ENCODE measurements at places on chromosomes 1 and 21.

DNA sequence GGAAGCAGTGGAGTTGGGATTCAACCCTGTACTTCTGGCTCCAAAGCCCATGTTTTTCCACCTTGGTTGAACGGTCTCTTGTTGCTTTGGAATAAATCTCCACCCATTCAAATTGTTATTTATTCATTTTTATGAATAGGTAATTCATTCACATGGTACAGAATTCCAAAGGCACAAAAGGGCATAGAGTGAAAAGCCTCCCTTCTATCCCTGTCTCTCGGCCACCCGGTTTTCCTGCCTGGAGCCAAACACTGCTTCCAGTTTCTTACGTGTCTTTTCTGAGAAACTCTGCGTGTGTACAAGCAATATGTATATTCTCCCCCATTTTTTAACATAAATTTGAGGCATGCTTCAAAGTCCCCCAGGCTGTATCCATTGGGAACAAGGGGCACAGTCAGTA, 3.9 kb downstream of the EXTL1 start:
- no peak for DNase-seq

DNA sequence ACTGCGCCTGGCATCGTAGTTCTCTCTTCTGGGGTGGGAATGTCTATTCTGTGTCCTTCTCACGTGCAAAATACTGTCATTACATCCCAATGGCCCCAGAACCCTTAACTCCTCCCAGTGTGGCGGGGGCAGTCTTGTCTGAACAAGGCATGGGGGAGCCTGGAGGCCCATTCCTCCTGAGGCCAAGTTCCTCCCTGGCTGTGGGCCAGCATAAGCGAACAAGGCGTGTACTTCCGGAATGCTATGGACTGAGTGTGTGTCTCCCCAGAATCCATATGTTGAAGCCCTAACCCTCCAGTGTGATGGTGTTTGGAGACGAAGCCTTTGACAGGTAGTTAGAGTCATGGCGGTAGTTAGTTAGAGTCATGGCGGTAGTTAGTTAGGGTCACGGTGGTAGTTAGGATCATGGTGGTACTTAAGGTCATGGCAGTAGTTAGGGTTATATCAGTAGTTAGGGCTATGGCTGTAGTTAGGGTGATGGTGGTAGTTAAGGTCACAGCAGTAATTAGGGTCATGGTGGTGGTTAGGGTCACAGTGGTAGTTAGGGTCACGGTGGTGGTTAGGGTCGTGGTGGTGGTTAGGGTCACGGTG, 71.0 kb downstream of the PRKCZ start:
- DNase-seq: no peak

- DNase-seq: no peak
Observed at GRCh38 chr1:235279694-235280093, 48.3 kb downstream of the ARID4B start.

- DNase-seq: no peak
Observed at GRCh38 chr21:34911360-34911759, 137.7 kb downstream of the RUNX1 start.

- DNase-seq: peak; percentile 99
Observed at GRCh38 chr1:77832901-77833300, 53.5 kb downstream of the MIGA1 start.

- DNase-seq: peak; percentile 69
Observed at GRCh38 chr1:153962088-153963029, 978 bp downstream of the SLC39A1 start.

DNA sequence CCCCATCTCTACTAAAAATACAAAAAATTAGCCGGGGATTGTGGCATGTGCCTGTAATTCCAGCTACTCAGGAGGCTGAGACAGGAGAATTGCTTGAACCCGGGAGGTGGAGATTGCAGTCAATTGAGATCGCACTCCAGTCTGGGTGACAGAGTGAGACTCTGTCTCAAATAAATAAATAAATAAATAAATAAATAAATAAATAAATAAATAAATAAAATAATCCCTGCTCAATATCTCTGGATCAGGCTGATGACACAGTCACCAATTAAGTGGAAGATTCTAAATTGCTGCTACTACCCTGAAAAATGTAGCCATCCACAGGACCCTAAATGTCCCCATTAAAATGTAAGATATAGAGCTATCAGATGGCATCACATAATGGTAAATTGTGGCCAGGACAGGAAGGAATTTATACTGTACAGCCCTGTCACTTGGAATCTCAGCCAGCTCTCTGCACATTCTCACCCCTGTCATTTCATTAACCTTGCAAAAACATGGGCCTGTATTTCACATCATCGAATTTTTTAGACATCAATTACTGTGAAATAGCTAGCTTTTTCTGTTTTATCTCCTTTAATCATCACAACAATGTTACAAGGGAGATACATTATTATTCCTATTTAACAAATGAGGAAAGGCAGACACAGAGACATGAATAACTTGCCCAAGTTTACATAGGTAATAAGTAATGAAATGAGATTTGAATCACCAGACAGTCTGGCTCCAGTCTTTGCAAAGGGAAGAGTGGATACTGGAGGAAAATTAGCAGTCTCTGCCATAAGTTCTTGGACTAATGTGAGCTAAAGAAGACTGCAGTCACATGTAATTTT, 56.7 kb upstream of the NTPCR start:
- no peak for DNase-seq

GRCh38 chr1:153545067-153546055, at the start of gene S100A4:
TSS of gene S100A4 (minus strand) at chr1:153545806. CDS start at chr1:153544794, 1,012 bp downstream.
- DNase-seq: peak; percentile 97

GRCh38 chr21:46620846-46621245, 14.6 kb upstream of the PRMT2 start:
- DNase-seq: no peak

DNA sequence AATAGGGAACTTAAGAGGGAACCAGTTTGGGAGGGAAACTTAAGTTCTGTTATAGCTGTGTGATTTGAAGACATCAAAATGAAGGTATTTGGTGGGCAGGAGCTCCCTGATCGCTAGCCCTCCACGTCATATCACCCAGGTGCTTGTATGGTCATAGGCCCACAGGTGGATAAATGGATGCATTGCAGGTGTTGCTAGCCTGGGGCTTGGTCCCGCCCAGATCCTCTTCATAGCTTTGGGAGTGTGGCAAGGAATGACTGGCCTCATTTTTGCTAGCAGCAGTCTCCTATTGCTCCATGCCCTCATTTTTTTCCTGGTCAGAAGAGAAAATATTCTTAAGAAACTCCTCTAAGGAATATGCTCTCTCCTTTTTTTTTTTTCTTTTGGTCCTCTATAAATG, 11.3 kb downstream of the GNPAT start:
- DNase-seq: no peak

DNA sequence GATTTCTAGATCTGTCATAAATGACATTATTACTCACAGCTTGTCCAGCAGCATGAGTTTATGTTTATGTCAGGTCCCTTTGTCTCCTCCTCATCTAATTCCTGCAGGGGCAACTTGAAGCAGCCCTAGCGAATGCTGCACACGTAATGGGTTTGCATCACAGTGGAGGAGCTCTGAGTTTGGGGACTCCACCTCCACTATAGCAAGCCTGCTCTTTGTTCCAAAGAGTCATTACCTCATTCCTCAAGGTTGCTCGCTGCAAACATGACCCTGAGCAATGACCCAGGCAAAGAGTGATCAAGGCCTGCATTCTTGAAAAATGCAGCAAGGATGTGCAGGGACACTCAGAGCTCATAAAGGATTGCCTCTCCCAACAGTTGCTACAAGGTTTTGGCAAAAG, 261.9 kb downstream of the HHIPL2 start:
- DNase-seq: no peak

- no peak for DNase-seq
Observed at GRCh38 chr1:24643363-24644099, 429 bp downstream of the SRRM1 start.

DNA sequence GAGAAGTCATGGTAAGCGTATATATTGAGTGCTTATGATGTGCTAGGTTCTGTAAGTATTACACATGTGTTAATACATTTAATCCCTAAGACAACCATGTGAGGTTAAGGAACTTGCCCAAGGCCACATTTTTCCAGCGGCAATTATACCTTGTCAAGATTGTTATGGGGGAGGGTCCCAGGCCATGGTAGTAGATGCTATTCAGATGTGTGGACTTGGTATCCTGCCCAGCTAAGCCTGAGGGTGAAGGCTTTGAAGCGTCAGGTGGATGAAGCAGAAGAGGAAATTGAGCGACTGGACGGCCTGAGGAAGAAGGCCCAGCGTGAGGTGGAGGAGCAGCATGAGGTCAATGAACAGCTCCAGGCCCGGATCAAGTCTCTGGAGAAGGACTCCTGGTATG, 3.6 kb upstream of the TUFT1 start:
- DNase-seq: no peak

GRCh38 chr1:89771991-89772560, 48.8 kb upstream of the LRRC8D start:
- DNase-seq: no peak

DNA sequence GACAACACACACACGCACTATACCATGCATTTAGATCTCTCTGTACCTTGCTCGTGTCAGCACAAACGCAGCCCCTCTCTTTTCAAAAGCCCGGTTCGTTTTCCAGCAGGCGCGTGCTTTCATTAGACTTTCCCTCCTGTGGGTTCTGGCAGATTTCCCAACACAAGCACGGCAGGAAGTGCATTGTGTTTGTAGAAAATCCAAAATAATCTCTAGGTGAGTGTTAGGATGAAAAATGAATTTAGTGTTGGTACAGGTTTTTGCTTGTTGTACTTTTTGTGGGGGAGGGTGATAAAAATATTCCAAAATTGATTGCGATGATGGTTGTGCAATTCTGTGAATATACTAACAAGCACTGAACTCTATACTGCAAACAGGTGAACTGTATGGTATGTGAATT, 54.1 kb upstream of the POFUT2 start:
- DNase-seq: no peak

- no peak for DNase-seq
Observed at GRCh38 chr1:17498214-17498613, 41.3 kb upstream of the ARHGEF10L start.

GRCh38 chr1:18931730-18932129, 24.7 kb downstream of the IFFO2 start:
- DNase-seq: no peak

GRCh38 chr1:167198518-167199133, 22.1 kb upstream of the POU2F1 start:
- no peak for DNase-seq

GRCh38 chr1:22048351-22049192, 3.9 kb upstream of the CDC42 start:
- no peak for DNase-seq

DNA sequence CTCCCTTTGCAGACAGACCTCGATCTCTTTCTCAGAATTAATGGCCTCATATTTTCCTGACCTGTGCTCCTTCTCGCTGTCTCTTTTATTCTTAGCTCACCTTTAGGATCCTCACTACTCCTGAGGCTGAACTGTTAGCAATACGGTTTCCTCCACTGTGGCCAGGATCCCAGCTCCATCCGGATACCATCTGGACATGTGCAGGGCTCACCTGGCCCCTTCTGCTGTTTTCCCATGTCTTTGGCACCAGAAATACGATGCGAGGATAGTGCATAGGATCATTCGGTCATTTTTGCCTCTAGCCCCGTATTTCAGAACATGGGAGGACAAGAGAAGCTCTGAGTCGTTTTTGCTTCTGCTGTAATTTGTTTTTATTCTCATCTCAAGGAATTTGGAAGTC, 108.5 kb upstream of the KIF26B start:
- no peak for DNase-seq

- DNase-seq: no peak
Observed at GRCh38 chr1:234437423-234438171, 41.4 kb downstream of the TARBP1 start.

DNA sequence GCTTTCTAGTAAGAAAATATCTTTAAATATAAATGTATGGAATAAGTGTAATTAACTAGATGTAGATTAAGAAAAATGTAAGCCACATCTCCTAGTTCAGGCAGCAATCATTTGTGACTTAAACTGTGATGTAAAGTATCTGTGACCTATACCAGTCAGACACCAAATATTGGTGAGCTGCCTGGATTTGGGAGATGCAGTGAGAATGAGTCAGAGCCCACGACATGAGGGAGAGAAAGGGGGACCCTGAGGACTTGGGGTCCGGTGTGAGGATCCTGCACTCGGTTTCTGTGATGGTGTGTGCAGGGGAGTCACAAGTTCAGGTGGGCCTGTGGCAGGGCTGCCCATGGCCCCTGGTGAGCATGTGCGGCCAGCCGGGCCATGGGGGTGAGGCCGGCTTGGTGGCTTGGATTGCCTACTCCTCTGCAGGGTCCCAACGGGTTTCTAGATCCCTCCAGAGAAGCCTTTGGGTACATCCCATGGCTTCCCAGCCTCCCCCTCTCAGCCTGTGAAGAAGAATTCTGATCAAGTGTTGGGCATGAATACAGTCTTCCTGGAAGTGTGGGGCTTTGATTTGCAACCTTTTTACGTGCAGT, 19.0 kb upstream of the ABCG1 start:
- DNase-seq: peak; percentile 22

GRCh38 chr1:202107321-202107761, 15.4 kb upstream of the GPR37L1 start:
- DNase-seq: no peak

GRCh38 chr1:199460933-199461332, 566.6 kb upstream of the NR5A2 start:
- DNase-seq: peak; percentile 36

GRCh38 chr1:76425201-76426145, 350.9 kb downstream of the ST6GALNAC3 start:
- DNase-seq: peak; percentile 96

DNA sequence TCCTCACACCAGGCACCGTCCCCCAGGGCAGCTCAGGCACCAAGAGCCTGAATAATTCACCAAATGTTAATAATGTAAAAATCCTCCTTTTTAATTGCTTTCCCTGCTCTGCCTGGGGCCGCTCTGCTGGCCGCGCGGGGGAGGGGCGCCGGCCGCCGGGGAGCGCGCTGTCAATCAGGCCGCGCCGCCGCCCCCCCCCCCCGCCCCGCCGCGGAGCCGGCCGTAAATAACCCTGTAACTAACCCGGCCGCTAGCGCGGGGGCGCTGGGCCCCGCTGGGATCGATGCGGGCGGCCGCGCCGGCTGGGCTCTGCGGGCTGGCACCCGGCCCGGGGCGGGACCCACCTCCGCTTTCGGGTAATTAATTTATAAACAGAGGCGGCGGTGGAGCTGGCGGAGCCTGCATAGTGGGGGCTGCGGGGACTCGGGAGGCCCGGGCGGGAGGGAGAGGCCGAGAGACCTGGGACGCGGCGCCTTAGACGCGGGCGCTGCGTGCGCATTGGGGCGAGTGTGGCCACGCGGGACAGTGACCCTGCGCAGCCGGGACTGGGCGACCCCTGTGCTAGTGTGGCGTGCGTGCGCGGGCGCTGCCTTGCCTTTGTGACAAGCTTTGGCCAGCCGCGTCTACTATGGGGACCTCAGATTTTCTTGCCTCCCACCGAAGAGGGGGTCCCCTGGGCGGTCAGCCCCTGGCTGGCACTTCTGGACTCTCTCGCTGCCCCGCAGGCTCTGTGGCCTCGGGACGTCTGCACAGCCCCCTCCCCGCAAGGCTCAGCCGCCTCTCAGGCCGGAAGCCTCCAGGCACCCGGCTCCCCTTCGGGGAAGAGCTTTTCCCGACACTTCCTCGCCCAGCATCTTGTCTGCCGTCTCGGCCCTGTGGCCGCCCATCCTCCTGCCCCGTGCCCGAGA, 16.6 kb downstream of the SAMD11 start:
- peak; percentile 36 for DNase-seq

Data from fibroblast of skin of back (primary cell).